ENCODE measurements at places on chromosomes 3 and 15.

- no peaks in the 10 kb centered on the region for H3K36me3 ChIP-seq
- H3K4me1 ChIP-seq: no peaks in the 10 kb centered on the region
Measured at GRCh38 chr3:34683851-34684250, 885.4 kb downstream of the PDCD6IP start.

GRCh38 chr15:95422255-95422654, 908.2 kb upstream of the NR2F2 start:
- no peak overlapping the region for H3K27ac ChIP-seq
- no peaks in the 10 kb centered on the region for H3K36me3 ChIP-seq
- H3K4me3 ChIP-seq: no peak overlapping the region
- H3K4me1 ChIP-seq: no peaks in the 10 kb centered on the region

- DNase-seq: no peak
- H3K36me3 ChIP-seq: no peaks in the 10 kb centered on the region
- no peaks in the 10 kb centered on the region for H3K27me3 ChIP-seq
- H3K4me1 ChIP-seq: no peaks in the 10 kb centered on the region
- no peak overlapping the region for H3K4me3 ChIP-seq
- H3K27ac ChIP-seq: no peak overlapping the region
Measured at GRCh38 chr3:9831253-9831652, 12.6 kb downstream of the RPUSD3 start.

GRCh38 chr3:119609301-119609700, 11.6 kb downstream of the PLA1A start:
- no peaks in the 10 kb centered on the region for H3K36me3 ChIP-seq
- no peak overlapping the region for H3K4me3 ChIP-seq
- no peak for DNase-seq
- no peaks in the 10 kb centered on the region for H3K27me3 ChIP-seq
- H3K4me1 ChIP-seq: no peaks in the 10 kb centered on the region
- H3K27ac ChIP-seq: no peak overlapping the region

DNA sequence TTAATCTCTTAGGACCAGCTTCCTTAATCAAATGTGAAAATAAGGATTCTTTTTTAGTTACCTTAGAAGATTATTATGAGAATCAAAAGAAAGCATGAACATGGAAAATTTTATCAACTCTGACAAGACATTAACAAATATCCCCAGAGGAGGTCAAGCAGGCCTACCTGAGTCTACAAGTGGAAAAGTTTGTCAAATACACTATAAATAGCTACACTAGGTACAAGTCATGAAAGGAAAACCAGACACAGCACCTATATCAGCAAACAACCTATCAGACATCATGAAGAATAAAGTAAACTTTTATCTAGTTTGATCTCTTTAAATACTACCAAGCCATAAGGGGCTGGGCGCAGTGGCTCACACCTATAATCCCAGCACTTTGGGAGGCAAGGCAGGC, 126.1 kb downstream of the MAGI1 start:
- no peak overlapping the region for H3K4me3 ChIP-seq
- no peaks in the 10 kb centered on the region for H3K27me3 ChIP-seq
- DNase-seq: no peak

DNA sequence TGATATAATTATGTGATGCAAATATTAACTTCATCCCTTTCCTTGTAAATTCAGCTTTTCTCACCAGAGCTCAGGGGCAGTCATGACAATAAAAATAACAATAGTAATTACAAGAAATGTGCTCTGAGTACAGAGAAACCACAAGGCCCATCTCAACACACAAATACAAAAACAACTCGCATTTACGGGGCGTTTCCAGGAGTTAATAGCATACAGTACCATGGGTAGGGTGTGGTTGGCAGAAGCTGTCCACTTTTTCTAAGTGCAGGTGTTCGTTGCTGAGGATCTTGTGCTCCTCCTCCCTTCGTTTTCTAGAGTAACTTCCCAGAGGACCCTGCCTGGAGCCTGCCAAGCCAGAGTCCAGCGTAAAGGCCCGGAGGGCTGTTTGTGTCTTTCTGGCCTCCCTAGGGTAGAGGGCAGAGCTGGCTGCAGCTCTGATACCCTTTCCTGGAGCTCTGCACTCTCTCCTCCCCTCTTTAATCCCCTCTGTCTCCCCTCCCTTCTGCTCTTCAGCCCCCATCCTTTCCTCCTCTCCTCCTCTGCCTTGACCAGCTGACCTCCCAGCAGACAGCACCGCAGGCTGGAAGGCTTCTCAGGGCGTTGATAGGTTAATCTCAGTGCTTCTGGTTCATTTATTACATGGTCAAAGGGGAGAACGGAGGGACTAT, 11.4 kb downstream of the SEMA3G start:
- DNase-seq: no peak
- H3K4me3 ChIP-seq: no peak overlapping the region
- no peaks in the 10 kb centered on the region for H3K27me3 ChIP-seq
- H3K36me3 ChIP-seq: no peaks in the 10 kb centered on the region

- H3K36me3 ChIP-seq: peaks cover 60% of the 10 kb centered on the region
- no peak for DNase-seq
- H3K4me1 ChIP-seq: no peaks in the 10 kb centered on the region
- H3K27me3 ChIP-seq: no peaks in the 10 kb centered on the region
- H3K4me3 ChIP-seq: no peak overlapping the region
- no peak overlapping the region for H3K27ac ChIP-seq
Measured at GRCh38 chr15:70054884-70055387, 42.8 kb downstream of the TLE3 start.

- no peaks in the 10 kb centered on the region for H3K36me3 ChIP-seq
- H3K27ac ChIP-seq: no peak overlapping the region
- H3K4me3 ChIP-seq: no peak overlapping the region
- DNase-seq: no peak
Measured at GRCh38 chr3:183233966-183234365, 19.1 kb upstream of the B3GNT5 start.

- H3K36me3 ChIP-seq: no peaks in the 10 kb centered on the region
- H3K4me1 ChIP-seq: 0 out of 2 replicates have a peak, but pooled peaks cover 1% of the 10 kb centered on the region
- no peak for DNase-seq
- no peak overlapping the region for H3K27ac ChIP-seq
- H3K4me3 ChIP-seq: no peak overlapping the region
Measured at GRCh38 chr15:91469632-91470567, 369.8 kb downstream of the SV2B start.

Measured in iPS DF 6.9 (cell line).